ENCODE measurements at places on chromosomes 2 and 18. TPM values are rescaled to one million over a fixed set of nuclear protein-coding genes. Genes with fewer than 3 reads are reported as not detected.

GAL3ST2 gene
- total RNA-seq: 0.30 TPM

- H3K27ac ChIP-seq: no peak overlapping the region
- H3K27me3 ChIP-seq: no peaks in the 10 kb centered on the region
- no peak overlapping the region for H3K4me3 ChIP-seq
- DNase-seq: no peak
- H3K36me3 ChIP-seq: no peaks in the 10 kb centered on the region
- H3K4me1 ChIP-seq: no peaks in the 10 kb centered on the region
Observed at GRCh38 chr2:237012004-237012403, 73.7 kb upstream of the COPS8 start.

DNA sequence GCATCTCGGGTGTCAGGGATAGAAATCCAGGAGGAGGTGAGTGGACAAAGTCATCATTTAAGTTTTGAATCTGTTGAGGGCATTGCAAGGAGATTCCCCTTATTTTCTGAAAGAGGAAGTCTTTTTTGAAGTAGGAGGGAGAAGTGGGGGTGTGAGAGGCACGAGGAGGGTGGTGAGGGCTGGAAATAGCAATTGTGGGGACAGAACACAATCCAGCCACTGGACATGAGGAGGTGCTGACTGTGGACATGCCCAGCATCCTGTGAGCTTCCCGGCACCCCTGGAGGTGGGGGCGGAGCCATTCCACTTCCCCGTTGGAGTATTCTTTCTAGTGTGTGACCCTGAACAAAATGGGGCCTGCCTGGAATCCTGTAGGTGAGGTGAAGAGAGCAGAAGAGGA lies 310.7 kb upstream of the EPAS1 start:
- H3K27me3 ChIP-seq: no peaks in the 10 kb centered on the region
- no peaks in the 10 kb centered on the region for H3K36me3 ChIP-seq
- peak; percentile 49 for DNase-seq
- no peak overlapping the region for H3K4me3 ChIP-seq

- no peaks in the 10 kb centered on the region for H3K27me3 ChIP-seq
- H3K4me3 ChIP-seq: no peak overlapping the region
- H3K4me1 ChIP-seq: no peaks in the 10 kb centered on the region
- DNase-seq: no peak
- no peaks in the 10 kb centered on the region for H3K36me3 ChIP-seq
- no peak overlapping the region for H3K27ac ChIP-seq
Observed at GRCh38 chr18:75545189-75545588, 117.7 kb upstream of the SMIM21 start.

GRCh38 chr2:99605036-99605435 lies 115.2 kb upstream of the REV1 start:
- no peak for DNase-seq
- no peak overlapping the region for H3K4me3 ChIP-seq
- no peak overlapping the region for H3K27ac ChIP-seq
- H3K4me1 ChIP-seq: no peaks in the 10 kb centered on the region

POTEC gene
- not detected for total RNA-seq

- H3K27me3 ChIP-seq: no peaks in the 10 kb centered on the region
- no peak for DNase-seq
- H3K36me3 ChIP-seq: no peaks in the 10 kb centered on the region
- H3K27ac ChIP-seq: peak within 1 kb of the TSS; percentile 45
Observed at GRCh38 chr2:32264422-32265105, at the start of gene NLRC4. Gene NLRC4 (minus strand): TSS chr2:32264886. CDS start chr2:32256775, 8,111 bp downstream.

PSMA8 gene
- not detected for total RNA-seq

DNA sequence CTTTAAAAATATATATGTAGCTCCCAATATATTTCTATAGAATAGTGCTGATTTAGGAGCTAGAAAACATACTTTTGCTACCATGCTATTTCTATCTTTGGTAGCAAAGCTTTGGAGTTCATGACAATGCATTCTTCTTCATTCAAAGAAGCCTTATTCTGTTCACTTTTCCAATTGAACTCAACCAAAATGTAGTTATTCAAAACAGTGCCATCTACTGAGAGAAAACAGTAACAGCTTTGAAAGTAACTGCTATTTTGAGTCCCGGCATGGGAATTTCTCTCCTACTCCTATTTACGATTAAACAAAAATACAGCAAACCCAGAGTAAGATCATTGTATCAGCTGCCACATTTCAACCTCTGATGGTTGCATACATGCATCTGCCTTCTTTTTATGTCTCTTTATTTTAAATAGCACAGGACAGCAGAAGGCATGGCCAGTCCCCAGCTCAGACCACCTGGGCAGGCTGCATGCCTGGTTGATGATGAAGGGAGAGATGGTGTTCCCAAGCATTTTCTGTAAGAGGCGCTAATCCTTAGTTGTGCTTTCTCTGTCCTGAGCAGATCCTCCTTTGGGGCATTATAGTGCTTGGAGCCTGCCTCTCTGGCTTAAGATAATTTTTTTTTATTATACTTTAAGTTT lies 69.7 kb upstream of the SULT1C3 start:
- no peaks in the 10 kb centered on the region for H3K36me3 ChIP-seq
- no peak overlapping the region for H3K27ac ChIP-seq
- no peak overlapping the region for H3K4me3 ChIP-seq
- no peaks in the 10 kb centered on the region for H3K27me3 ChIP-seq
- no peaks in the 10 kb centered on the region for H3K4me1 ChIP-seq

- no peak overlapping the region for H3K4me3 ChIP-seq
- H3K36me3 ChIP-seq: no peaks in the 10 kb centered on the region
- H3K4me1 ChIP-seq: no peaks in the 10 kb centered on the region
- no peak overlapping the region for H3K27ac ChIP-seq
- H3K27me3 ChIP-seq: no peaks in the 10 kb centered on the region
- DNase-seq: no peak
Observed at GRCh38 chr2:26475037-26475436, 2.9 kb downstream of the OTOF start.

GRCh38 chr2:54895730-54896129 lies 154.5 kb downstream of the RTN4 start:
- DNase-seq: no peak
- H3K4me1 ChIP-seq: no peaks in the 10 kb centered on the region
- no peaks in the 10 kb centered on the region for H3K27me3 ChIP-seq
- H3K36me3 ChIP-seq: no peaks in the 10 kb centered on the region
- H3K27ac ChIP-seq: no peak overlapping the region

DNA sequence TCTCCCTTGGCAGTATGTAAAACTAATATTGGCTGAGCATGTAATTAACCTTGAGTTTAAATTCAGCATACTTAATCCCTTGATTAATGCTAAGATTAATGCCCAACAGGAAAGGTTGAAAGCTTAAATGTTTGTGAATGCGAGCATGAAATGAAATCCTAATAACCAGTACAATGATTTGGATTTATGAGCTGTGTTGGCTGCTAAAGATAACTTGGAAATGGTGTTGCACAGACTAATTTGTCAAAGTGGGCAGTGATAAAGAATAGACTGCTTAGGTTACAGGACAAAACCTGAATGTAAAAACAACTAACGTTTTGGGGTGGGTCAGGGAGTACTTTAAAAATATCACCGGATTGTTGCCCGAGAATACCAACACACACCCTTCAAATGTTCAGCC lies 70.6 kb downstream of the MGAT5 start:
- no peaks in the 10 kb centered on the region for H3K36me3 ChIP-seq
- H3K4me3 ChIP-seq: no peak overlapping the region
- peaks cover 4% of the 10 kb centered on the region for H3K4me1 ChIP-seq
- H3K27ac ChIP-seq: no peak overlapping the region

- H3K4me1 ChIP-seq: no peaks in the 10 kb centered on the region
- H3K36me3 ChIP-seq: no peaks in the 10 kb centered on the region
- H3K27me3 ChIP-seq: no peaks in the 10 kb centered on the region
Observed at GRCh38 chr18:74382481-74383017, 66.9 kb downstream of the C18orf63 start.

- H3K36me3 ChIP-seq: no peaks in the 10 kb centered on the region
- no peak overlapping the region for H3K27ac ChIP-seq
- no peak overlapping the region for H3K4me3 ChIP-seq
- no peak for DNase-seq
Observed at GRCh38 chr18:13220361-13220991, 1.9 kb downstream of the LDLRAD4 start.

- no peak overlapping the region for H3K27ac ChIP-seq
- no peaks in the 10 kb centered on the region for H3K27me3 ChIP-seq
- no peak for DNase-seq
- no peaks in the 10 kb centered on the region for H3K36me3 ChIP-seq
- H3K4me3 ChIP-seq: no peak overlapping the region
Observed at GRCh38 chr2:165700531-165700930, 93.5 kb downstream of the GALNT3 start.

- no peak overlapping the region for H3K4me3 ChIP-seq
- H3K36me3 ChIP-seq: no peaks in the 10 kb centered on the region
- no peak for DNase-seq
- H3K4me1 ChIP-seq: no peaks in the 10 kb centered on the region
- H3K27ac ChIP-seq: no peak overlapping the region
Observed at GRCh38 chr18:8391068-8391467, 218.2 kb upstream of the RAB12 start.

- no peak overlapping the region for H3K4me3 ChIP-seq
- H3K27ac ChIP-seq: no peak overlapping the region
- no peaks in the 10 kb centered on the region for H3K27me3 ChIP-seq
- no peak for DNase-seq
- no peaks in the 10 kb centered on the region for H3K4me1 ChIP-seq
Observed at GRCh38 chr2:45963816-45964215, 312.3 kb downstream of the PRKCE start.

SERPINB3 gene
- not detected for total RNA-seq

DNA sequence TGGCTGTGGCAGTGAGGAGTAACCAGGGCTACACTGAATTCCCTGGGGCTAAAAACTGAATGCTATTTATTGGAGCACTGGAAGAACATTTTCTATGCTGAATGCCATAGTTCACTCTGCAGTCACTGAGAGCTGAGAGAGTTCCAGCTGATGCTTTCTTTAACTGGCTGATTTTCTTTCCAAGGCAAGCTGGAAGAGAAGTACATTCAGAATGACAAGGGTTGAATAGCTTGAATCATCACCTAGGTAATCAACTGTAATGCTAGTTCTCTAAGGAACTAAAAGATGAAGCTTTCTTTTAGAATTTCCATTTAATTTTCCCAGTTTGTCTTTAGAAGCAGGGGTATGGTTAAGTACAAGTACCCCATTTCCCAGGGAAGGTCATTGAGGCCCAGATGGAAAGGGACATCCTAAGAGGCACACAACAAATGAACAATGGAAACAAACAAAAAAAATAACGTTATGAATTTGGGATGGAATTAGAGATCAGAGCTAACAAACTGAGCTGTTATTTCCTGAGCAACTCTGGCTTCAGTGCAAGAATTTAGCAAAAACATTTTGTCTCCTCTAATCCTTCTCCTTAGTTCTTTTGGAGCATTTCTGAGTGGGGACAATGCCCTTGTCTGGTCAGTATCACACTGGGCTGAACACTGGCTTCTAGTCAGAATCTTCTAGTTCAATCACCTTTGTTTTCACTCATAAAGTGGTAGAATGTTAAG lies 132.8 kb upstream of the REG3A start:
- H3K27ac ChIP-seq: no peak overlapping the region
- H3K4me3 ChIP-seq: no peak overlapping the region
- no peaks in the 10 kb centered on the region for H3K27me3 ChIP-seq
- no peaks in the 10 kb centered on the region for H3K36me3 ChIP-seq

DNA sequence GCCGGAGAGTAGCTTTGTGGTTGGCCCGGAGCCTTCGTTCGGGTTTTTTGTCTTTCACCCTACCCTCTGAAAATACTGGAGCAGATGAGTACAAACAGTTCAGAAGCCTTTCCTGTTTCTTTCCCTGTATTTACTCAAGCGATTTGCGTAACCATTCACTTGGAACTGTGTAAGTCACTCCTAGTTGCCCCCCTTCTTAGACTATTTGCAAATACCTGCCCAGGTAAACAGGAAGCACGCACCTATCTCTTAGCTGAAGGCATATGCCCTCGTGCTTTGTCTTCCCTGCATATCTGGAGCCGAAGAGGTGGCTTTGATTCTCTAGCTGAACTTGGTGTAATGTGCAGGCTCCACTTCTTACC lies 1.4 kb downstream of the KCNS3 start:
- no peak overlapping the region for H3K4me3 ChIP-seq
- H3K36me3 ChIP-seq: no peaks in the 10 kb centered on the region
- no peak for DNase-seq
- no peak overlapping the region for H3K27ac ChIP-seq
- H3K4me1 ChIP-seq: peaks cover 20% of the 10 kb centered on the region
- H3K27me3 ChIP-seq: no peaks in the 10 kb centered on the region

UGT1A4 gene
- total RNA-seq: not detected

DNA sequence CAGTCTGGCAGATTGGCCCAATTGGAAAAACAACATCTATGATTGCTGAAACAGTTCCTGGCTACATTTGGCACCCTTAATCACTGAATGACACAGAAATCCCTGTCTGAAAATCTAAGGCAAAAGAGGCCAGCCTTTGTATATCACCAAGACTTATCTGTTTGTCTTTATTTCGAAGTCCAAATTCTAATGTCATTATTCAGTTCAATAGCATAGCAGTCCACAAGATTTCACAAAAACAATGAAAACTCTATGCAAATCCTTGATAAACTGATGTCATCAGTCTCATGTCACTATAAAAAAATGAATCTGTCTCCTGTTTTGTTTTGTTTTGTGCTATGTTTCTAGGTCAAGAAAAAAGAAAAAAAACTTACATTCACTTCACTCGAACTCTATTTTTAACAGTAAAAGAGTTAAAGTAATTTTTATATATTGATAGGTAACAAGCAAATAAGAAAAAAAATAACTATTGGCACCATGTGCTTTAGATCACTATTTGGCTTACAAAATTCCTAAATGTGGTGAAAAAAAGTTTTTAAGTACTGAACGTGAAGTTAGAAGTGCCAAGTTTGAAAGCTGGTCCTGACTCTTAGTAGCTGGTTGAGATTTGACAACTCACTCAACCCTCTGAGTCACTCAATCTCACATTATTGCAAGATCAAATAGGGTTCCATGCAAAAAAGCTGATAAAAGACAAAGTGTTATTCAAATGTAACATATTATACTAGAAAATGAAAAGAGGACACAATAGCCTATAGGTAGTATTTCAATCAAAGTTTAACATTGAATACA lies 359.3 kb downstream of the IRS1 start:
- no peak for DNase-seq
- H3K4me3 ChIP-seq: no peak overlapping the region
- H3K27me3 ChIP-seq: no peaks in the 10 kb centered on the region
- peak overlapping the region; percentile 10 for H3K27ac ChIP-seq
- H3K4me1 ChIP-seq: peaks cover 5% of the 10 kb centered on the region
- no peaks in the 10 kb centered on the region for H3K36me3 ChIP-seq

GRCh38 chr2:189236066-189236465 lies 56.5 kb upstream of the COL5A2 start:
- H3K36me3 ChIP-seq: no peaks in the 10 kb centered on the region
- no peak overlapping the region for H3K4me3 ChIP-seq
- H3K27me3 ChIP-seq: no peaks in the 10 kb centered on the region
- no peaks in the 10 kb centered on the region for H3K4me1 ChIP-seq
- DNase-seq: no peak

All from tibial nerve (tissue), 4 donors.